ENCODE measurements at places on chromosomes 1 and 21. TPM values are rescaled to one million over a fixed set of nuclear protein-coding genes. Genes with fewer than 3 reads are reported as not detected.

Gene PDE4B
- total RNA-seq, result 1.2 TPM

Gene RHD
- total RNA-seq, result not detected

Gene HUNK
- total RNA-seq, result 4.7 TPM

Gene FAM76A
- total RNA-seq, result 13.6 TPM

Gene NAV1
- 60.7 TPM for total RNA-seq

Gene BRINP3
- not detected for total RNA-seq

Gene KLF17
- total RNA-seq, result not detected

Gene FCRLB
- total RNA-seq, result 0.19 TPM

Gene SLC30A2
- not detected for total RNA-seq

Gene LUZP1
- 39.1 TPM for total RNA-seq

All from neural progenitor cell (in vitro differentiated cells).